ENCODE measurements at places on chromosomes 2 and 18. TPM values are rescaled to one million over a fixed set of nuclear protein-coding genes. Genes with fewer than 3 reads are reported as not detected.
A peak's percentile ranks its signal among the peaks of the same experiment; 100 is the strongest.

Gene NDUFB3
- 178 TPM for total RNA-seq

Gene ABHD1
- total RNA-seq: not detected

GRCh38 chr2:172092716-172093415 lies 7.6 kb downstream of the DLX1 start:
- H3K4me3 ChIP-seq: peak overlapping the region; percentile 83
- peaks cover 79% of the 10 kb centered on the region for H3K4me1 ChIP-seq
- DNase-seq: no peak
- H3K27me3 ChIP-seq: peaks cover 33% of the 10 kb centered on the region
- H3K27ac ChIP-seq: peak overlapping the region; percentile 76

Gene WNT10A
- total RNA-seq: not detected

DNA sequence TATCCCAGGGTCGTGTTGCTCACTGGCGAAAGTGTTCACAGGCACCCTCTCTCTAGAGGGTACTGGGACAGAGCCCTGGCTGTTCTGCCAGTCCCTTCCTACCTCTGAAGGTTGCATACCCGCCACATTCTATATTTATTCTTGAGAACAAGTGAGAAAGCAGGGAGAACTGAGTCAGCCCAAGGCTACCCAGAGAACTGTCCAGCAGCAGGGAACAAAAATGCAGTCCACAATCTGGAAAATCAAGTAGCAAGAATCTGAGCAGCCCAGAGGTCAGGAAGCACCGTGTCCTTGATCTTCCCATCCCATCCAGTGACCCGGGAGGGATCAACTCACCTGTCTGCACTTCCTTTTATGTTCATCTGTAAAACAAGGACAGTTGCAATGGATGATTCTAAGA lies 164.1 kb downstream of the FBXO15 start:
- H3K4me3 ChIP-seq: no peak overlapping the region
- H3K36me3 ChIP-seq: peaks cover 12% of the 10 kb centered on the region
- peaks cover 57% of the 10 kb centered on the region for H3K4me1 ChIP-seq
- peaks cover 4% of the 10 kb centered on the region for H3K27me3 ChIP-seq

DNA sequence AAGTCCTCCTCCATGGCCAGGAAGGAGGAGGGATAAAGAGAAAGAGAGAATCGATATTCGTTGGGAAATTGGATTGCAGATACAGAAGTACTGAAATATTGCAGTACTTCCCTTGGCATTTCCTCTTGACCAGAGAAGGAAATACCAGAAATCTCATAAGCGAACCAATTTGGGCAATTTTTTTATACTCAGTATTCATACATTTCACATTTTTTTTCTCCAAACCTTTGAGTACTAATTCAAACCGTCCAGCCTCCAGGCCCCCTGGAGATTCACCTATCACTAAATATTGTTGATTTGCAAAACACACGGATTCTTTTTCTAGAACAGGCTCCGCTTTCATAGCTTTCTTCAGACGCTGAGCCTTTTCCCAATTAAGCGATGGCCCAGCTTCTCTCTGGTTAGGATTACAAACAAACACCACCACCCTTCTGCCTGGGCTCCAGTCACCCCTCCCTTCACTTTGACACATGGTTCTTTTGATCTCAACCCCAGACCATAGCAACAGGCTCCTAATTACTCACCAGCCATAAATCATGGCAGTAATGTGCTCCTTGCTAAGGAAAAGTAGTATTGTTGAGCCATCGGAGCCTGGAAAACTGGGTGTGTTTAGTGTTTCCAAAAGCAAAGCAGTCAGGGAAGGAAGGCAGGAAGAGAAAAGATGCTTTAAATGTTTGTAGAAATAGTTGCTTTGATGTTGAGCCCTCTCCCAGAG lies 138.4 kb upstream of the CCDC68 start:
- peak overlapping the region; percentile 47 for H3K4me3 ChIP-seq
- peak overlapping the region; percentile 67 for H3K27ac ChIP-seq
- H3K27me3 ChIP-seq: peaks cover 5% of the 10 kb centered on the region
- DNase-seq: peak; percentile 43
- peaks cover 47% of the 10 kb centered on the region for H3K4me1 ChIP-seq
- no peaks in the 10 kb centered on the region for H3K36me3 ChIP-seq

Gene CYP27C1
- 0.11 TPM for total RNA-seq

DNA sequence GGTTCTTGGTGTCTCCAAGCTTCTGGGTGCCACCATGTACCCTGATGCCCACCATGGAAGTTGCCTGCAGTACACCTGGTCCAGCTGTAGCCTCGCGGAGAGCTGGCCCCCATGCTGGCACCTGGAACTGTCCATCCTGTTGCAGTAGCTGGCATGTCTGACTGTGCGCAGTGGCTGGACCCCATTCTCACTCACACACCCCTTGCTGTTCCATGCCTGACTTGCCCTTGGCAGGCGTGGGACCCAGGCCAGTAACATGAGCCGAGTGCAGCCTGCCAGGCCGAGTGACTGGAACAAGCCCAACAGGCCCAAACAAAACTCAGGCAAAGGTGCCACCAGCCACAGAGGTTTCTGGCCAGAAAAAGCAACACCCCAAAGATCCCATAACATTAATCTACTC lies 73.8 kb downstream of the NEURL3 start:
- peaks cover 37% of the 10 kb centered on the region for H3K27me3 ChIP-seq
- no peak for DNase-seq
- H3K36me3 ChIP-seq: peaks cover 10% of the 10 kb centered on the region
- H3K4me3 ChIP-seq: no peak overlapping the region

DNA sequence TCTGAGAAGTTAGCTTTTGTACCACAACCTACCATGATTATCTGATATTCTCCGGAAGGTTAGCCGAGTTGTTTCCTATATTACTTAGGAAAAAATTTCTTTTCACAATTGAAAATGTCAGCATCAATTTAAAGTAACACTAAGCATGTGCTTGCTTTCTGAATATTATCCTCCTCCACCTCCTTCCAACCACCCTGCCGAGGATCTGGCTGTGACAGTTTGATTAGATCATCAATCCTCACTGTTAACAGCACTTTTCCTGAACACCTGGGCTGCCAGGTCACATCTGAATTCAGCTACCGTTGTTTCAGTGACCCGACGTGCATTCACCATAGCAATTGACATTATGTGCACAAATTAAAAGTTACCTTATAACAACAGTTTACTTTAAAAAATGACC lies 207.0 kb downstream of the ZNF407 start:
- no peak for DNase-seq
- peaks cover 42% of the 10 kb centered on the region for H3K4me1 ChIP-seq
- no peak overlapping the region for H3K27ac ChIP-seq
- peaks cover 5% of the 10 kb centered on the region for H3K36me3 ChIP-seq
- H3K27me3 ChIP-seq: no peaks in the 10 kb centered on the region
- H3K4me3 ChIP-seq: no peak overlapping the region

Gene ARPC2
- 471 TPM for total RNA-seq

- peak overlapping the region; percentile 71 for H3K27ac ChIP-seq
- no peak for DNase-seq
- no peak overlapping the region for H3K4me3 ChIP-seq
- peaks cover 55% of the 10 kb centered on the region for H3K36me3 ChIP-seq
- peaks cover 96% of the 10 kb centered on the region for H3K4me1 ChIP-seq
These were observed 12.4 kb downstream of the YWHAQ start for GRCh38 chr2:9618410-9618809.

GRCh38 chr2:226683196-226683595 lies 116.4 kb downstream of the IRS1 start:
- peaks cover 25% of the 10 kb centered on the region for H3K4me1 ChIP-seq
- H3K4me3 ChIP-seq: no peak overlapping the region
- H3K27me3 ChIP-seq: no peaks in the 10 kb centered on the region
- H3K36me3 ChIP-seq: no peaks in the 10 kb centered on the region
- peak; percentile 20 for DNase-seq

DNA sequence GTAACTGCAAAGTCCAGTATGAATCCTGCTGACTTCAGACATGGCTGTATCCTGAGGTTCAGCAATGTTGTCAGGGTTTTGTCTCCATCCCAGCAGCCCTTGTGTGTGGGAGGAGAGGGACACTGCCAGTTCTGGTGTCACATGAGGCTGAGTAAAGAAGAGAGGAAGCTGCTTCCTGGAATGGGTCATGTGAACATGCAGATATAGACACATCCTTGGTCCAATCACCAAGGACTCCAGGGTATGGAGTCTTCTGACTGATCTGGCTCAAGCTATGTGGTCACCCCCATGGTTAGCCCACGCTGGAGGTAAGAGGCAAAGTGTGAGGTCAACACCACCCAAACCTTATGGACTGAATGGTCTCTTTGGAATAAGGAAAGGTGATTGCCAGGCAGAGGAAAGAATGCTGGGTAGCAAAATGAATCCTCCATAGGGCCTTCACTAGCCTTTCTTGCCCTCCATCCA lies 134.4 kb upstream of the SLC1A4 start:
- H3K4me1 ChIP-seq: peaks cover 34% of the 10 kb centered on the region
- peaks cover 2% of the 10 kb centered on the region for H3K27me3 ChIP-seq
- DNase-seq: no peak
- no peaks in the 10 kb centered on the region for H3K36me3 ChIP-seq

DNA sequence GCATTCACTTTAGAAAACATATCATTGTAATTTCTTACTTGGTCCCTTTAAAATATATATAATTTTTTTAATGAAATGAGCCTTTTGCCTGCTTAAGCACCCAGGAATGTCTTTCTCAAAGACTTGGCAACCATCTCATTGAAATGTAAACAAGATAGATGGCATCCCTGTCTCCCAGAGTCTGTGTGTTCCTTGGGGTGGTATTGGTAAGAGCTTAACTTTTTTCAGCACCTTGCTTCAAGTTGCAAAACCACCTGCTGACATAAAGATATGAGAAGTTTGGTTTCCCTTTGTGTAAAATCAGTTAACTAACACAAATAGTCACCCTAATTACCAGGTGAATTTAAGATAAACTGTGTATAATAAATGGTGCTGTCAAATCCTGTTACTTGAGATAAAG lies 266.9 kb downstream of the DSC3 start:
- H3K4me1 ChIP-seq: no peaks in the 10 kb centered on the region
- H3K4me3 ChIP-seq: no peak overlapping the region
- H3K36me3 ChIP-seq: no peaks in the 10 kb centered on the region
- no peak for DNase-seq

- peaks cover 19% of the 10 kb centered on the region for H3K4me1 ChIP-seq
- no peak for DNase-seq
- no peak overlapping the region for H3K27ac ChIP-seq
- no peaks in the 10 kb centered on the region for H3K27me3 ChIP-seq
- no peaks in the 10 kb centered on the region for H3K36me3 ChIP-seq
- no peak overlapping the region for H3K4me3 ChIP-seq
These were observed 2109.9 kb upstream of the PIK3C3 start for GRCh38 chr18:39845106-39845505.

Gene RGPD3
- total RNA-seq: not detected

Gene SIX3
- total RNA-seq: not detected

GRCh38 chr2:160354677-160355076 lies 138.9 kb downstream of the RBMS1 start:
- no peak overlapping the region for H3K4me3 ChIP-seq
- H3K36me3 ChIP-seq: peaks cover 35% of the 10 kb centered on the region
- H3K27me3 ChIP-seq: peaks cover 2% of the 10 kb centered on the region
- peak overlapping the region; percentile 21 for H3K27ac ChIP-seq

DNA sequence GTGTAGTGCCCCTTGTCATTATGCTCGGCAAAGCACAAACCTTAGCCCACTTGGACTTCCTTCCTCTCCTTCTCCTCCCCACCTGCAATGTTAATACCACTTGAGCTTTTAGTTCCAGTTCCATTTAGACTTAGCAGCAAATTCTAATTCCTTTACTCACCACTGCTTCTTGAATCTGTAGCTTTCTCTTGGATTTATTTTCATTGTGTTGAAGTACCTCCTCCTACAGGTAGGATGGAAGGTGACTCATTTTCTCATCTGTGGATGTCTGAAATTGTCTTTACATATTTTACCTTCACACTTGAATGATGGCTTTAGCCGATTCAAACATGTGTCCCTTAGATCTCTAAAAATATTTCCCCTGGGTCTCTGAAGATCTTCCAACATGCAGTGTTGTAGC lies 32.8 kb upstream of the BIN1 start:
- no peak overlapping the region for H3K4me3 ChIP-seq
- peaks cover 23% of the 10 kb centered on the region for H3K4me1 ChIP-seq
- H3K27ac ChIP-seq: no peak overlapping the region

DNA sequence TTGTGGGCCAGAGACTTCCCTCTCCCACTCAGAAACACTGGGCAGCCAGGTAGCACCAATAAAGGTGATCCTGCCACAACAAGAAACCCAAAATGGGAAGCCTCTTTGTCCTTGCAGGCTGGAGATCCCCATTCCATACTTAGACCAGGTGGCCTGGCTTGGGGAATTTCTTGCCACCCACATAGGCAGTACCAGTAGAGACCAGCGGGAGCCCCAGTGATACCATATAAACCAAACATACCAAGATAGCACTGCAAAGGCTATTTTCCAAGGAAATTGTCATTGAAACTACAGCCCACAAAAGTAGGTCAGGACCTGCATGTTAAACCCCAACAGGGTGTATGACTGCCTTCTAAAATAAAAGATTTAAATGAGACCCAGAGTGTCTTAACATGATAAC lies 171.6 kb downstream of the DIS3L2 start:
- H3K4me1 ChIP-seq: peaks cover 16% of the 10 kb centered on the region
- H3K27me3 ChIP-seq: no peaks in the 10 kb centered on the region
- DNase-seq: no peak
- 0 out of 2 replicates have a peak, but pooled peaks cover 4% of the 10 kb centered on the region for H3K36me3 ChIP-seq
- H3K27ac ChIP-seq: no peak overlapping the region

Gene HOXD9
- 2.5 TPM for total RNA-seq

Gene MYCN
- total RNA-seq: not detected

DNA sequence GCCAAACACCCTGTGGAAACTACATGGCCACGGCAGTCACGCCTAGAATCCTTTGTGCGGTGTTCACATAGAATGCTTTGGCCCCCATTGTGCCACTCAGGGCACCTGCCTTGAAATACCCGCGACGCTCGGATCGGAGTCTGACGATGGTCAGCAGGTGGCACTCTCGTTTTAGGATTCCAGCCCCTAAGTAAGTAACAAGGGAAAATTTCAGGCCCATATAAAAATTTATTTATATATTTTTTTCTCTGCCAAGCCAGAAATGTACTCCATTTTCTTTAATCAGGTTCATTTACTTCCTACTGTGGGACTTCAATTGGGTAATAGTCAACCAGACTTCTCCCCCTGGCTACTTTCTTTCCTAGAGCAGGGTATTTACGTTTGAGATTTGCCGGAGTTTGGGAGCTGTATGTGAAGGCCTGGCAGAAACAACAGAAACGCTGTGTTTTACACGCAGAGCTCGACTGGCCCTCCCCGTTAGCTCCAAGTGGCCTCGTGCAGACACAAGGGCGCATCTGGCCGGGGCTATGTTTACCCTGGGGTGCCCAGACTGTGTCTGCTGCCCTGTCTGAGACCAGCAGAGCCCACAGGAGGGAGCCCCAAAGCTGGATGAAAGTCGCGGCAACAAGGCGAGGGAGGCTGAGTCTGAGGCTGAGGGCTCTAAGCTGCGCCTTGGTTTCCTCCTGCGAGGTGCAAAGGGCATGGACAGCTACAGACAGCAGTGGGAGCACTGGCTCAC lies 41.6 kb downstream of the LRRC30 start:
- H3K27ac ChIP-seq: no peak overlapping the region
- no peak overlapping the region for H3K4me3 ChIP-seq
- peaks cover 10% of the 10 kb centered on the region for H3K27me3 ChIP-seq
- peaks cover 16% of the 10 kb centered on the region for H3K4me1 ChIP-seq
- no peaks in the 10 kb centered on the region for H3K36me3 ChIP-seq
- peak; percentile 31 for DNase-seq

- no peaks in the 10 kb centered on the region for H3K4me1 ChIP-seq
- no peak overlapping the region for H3K27ac ChIP-seq
- no peak for DNase-seq
- no peak overlapping the region for H3K4me3 ChIP-seq
- peaks cover 11% of the 10 kb centered on the region for H3K27me3 ChIP-seq
These were observed 108.4 kb upstream of the COPS8 start for GRCh38 chr2:236977063-236977851.
